ENCODE measurements at places on chromosomes 7 and 10. TPM values are rescaled to one million over a fixed set of nuclear protein-coding genes. Genes with fewer than 3 reads are reported as not detected.

Gene FLNC
- 4.5 TPM for total RNA-seq

Gene TBL2
- total RNA-seq, result 36.5 TPM

Gene GIMAP5
- 5.2 TPM for total RNA-seq

Gene BAMBI
- 3.1 TPM for total RNA-seq

Gene LRRTM3
- total RNA-seq, result not detected

Gene LIPN
- not detected for total RNA-seq

Gene VWA2
- 2.4 TPM for total RNA-seq

Gene TRUB1
- total RNA-seq, result 20.3 TPM

Gene AGMO
- 0.37 TPM for total RNA-seq

Gene TRPV6
- total RNA-seq, result 0.05 TPM

Gene AS3MT
- 1.9 TPM for total RNA-seq

Gene MUC12
- 542 TPM for total RNA-seq

Gene PNLIPRP1
- total RNA-seq, result not detected

Gene CDK14
- 4.9 TPM for total RNA-seq

Gene DKK1
- not detected for total RNA-seq

Gene BTAF1
- total RNA-seq, result 25.0 TPM

Gene EBLN1
- not detected for total RNA-seq

Gene HABP2
- total RNA-seq, result not detected

Gene TUBAL3
- 39.6 TPM for total RNA-seq

Gene SPDYE2B
- not detected for total RNA-seq

Gene PDE6C
- not detected for total RNA-seq

Gene DENND2A
- 7.4 TPM for total RNA-seq

Gene AASS
- total RNA-seq, result 4.3 TPM

Gene NPFFR1
- total RNA-seq, result 0.07 TPM

Gene ADAMTS14
- 0.93 TPM for total RNA-seq

Measured in colonic mucosa (tissue), 4 donors.